Body of pancreas (tissue), 4 donors: ENCODE measurements at places on chromosomes 7 and 10.

DNA sequence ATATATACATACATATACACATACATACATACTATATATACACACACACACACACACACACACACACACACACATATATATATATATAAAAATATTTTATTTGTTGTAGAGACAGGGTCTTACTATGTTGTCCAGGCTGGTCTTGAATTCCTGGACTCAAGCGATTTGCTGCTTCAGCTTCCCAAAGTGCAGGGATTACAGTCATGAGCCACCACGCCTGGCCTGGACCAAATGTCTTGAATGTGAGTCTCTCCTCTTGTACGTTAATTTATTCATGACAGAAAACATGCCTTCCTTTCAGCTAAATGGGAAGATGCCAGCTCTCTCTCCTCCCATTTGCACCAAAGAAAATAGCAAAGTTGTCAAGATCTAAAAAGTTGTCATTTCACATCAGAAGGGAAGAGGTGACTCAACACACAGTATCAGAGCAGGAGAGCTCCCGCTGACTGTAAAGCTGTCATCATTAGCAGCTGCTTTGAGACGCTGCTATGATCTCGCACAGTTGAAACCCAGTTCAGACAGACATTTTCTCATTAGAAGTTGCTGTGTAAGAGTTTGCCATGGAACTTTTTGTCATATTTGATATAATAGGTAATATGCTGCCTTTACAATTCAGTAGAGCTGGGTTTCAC, 224.3 kb downstream of the SFMBT2 start:
- DNase-seq, result no peak

GRCh38 chr10:11604865-11605650, 6.4 kb downstream of the USP6NL start:
- no peak for DNase-seq

DNA sequence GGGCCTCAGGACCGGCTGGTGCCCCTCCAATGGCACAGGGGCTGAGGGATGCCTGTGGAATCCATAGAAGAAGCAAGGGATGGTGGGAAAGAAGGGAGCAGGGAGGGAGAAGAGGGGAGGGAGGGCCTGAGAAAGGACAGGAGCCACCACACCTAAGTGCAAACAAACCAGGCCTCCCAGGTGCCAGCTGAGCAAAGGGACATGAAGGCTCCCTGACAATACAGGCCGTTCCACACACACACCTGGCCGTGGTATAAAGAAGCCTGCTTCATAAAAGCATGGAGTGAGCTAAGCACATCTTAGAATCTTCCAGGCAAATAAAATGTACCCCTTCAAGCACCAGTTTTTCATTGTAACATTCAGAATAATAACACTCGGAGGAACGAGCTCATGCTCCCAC, 54.0 kb downstream of the OAT start:
- no peak for DNase-seq

DNA sequence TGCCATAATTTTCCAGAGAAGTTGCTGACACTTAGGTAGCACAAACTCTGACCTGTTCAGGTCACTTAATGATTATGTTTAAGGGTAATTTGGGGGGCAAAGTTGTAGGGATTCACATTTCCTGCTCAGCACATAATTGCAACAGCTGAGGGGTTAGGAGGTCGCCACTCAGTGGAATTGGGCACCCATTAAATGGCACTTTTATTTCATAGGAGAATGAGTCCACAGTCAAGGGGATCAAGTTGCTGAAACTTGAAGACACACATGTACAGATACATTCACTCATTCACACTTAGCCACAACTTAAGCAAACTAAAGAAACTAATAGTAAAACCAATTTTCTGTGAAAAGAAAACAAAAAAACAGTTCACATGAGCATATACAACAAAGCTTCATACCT, 1.5 kb downstream of the PCDH15 start:
- DNase-seq, result no peak

GRCh38 chr10:122875843-122876466, 3.4 kb downstream of the FAM24B start:
- no peak for DNase-seq

GRCh38 chr7:41097501-41097900, 605.4 kb downstream of the INHBA start:
- no peak for DNase-seq

GRCh38 chr10:117621795-117622420, 79.4 kb downstream of the EMX2 start:
- DNase-seq, result no peak

DNA sequence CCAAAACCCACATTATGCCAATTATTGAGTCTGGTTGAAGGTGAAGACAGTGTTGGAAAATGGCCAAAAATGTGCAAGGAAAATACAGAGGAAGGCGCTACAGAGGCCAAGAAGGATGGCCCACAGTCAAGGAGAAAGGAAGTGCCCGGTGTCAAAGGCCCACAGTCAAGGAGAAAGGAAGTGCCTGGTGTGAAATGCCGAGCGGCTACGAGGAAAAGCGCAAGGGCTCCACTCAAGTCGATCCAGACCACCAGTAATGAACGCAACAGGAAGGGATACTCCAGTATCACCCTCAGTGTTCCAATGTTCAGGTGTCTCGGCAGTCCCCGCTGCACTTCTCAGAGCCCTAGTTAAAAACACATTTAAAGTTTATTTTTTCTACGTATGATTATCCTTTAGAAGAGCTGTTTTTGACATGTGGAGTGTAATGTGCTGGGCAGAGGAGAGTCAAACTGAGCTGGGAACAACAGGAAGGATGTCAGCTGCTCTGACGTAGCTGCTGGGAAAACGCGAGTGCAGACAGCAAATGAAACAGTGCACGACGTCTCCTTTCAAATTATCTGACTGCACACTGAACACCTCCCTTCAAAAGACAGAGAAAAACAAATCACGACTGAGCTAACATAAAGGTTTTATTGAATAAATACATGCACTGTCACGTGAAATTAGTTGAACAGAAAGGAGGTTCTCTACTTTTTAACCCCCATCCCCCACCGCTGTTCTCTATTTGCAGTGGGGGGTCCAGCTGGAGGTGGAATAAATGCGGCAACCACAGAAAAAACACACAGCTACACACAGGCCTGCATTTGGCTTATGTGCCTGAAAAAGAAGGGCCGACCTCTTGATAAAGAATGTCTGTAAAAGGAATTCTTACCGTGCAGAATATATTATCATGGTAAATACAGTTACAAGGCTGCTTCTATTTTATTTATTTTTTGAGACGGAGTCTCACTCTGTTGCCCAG, 26.1 kb upstream of the NCAPG2 start:
- no peak for DNase-seq

- no peak for DNase-seq
Measured at GRCh38 chr7:1736484-1736817, 66.4 kb downstream of the ELFN1 start.

DNA sequence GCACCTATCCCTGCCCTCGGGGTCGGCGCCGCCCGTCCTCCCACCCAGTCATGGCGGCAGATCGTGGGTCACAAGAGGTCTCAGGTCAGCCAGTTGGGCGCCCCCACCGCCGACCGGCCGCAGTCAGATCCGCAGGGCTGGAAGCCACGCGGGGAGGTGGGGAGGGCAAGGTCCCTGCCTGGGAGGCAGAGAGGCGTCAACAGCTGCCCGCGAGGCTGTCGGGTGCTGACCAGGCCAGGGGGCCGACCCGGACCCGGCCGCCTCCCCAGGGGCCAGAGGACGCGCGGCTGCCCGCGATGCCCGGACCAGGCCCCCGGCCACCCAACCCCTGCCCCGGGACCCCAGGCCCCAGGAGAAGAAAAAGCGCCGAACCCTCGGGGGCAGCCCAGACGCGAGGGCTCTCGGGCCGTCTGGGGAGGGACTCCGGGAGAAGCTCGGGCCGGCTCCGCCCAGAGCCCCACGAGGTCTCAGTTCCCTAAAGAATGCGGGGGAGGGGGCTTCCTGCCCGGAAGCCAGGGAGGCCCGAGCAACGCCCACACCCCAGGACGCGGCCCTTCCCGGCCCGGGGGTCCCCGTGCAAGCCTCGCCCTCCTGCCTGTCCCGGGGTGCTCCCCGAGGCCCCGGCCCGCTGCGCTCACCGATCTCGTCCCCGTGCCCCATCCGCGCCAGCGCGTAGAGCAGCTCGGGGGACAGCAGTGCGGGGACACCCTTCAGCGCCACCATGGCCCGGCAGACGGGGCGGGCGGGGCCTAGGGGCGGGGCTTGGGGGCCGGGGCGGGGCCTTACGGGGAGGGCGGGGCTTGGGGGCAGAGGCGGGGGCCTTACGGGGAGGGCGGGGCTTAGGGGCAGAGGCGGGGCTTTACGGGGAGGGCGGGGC, at the start of gene FUOM:
FUOM (minus strand) TSS at position 735 of the 877 bp plus-strand sequence; CDS start at position 723, 12 bp downstream.
- DNase-seq, result peak; percentile 41

DNA sequence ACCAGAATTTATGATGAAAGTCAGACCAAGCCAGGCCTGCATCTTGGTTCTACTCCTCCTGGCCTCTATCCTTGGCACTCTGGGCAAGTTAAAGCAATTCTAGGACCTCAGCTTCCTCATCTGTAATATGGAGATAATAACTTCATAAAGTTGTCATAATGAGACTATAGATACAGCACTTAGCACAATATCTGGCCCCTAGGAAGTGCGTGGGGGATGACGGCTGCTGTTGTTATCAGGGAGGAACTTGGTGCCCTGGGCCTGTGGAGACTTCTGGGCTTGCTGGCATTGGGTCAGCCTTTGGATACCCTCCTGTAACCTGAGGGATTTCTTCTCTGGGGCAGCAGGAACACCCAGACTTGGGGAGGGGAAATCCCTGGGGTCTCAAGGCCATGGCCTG, 27.6 kb downstream of the PFKFB3 start:
- no peak for DNase-seq

DNA sequence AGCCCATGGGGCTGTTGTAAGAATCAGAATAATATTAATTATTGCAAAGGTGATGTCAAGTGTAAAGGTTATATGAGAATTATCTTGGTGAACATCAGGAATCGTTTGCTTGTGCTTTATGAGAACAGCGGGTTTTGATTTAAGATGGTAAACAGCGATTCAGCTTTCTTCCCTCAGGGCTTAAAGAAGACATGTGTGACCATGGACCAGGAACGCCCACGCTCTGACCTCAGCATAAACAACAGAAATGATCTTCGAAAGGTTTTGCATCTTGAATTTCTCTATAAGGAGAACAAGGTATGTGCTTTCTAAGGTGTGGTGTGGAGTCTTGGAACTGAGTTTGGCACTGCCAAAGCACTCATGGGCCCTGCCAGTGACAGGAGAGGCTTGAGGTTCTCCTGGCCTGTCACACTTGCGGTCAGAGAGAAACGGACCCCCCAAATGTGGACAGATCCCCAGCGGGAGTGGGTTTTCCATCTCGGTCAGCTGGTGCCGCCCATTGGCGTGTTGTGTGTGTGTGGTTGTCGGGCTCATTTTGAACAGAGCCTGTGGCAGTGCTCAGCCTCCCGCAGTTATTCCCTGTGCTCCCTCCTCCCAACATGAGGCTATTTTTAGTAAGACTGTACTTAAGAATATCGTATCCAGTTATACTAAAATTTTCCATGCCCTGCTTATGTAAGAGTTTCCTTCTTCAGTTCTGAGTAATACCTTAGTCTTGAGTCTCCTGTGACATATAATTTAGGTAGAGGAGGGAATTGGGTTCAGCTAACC, 7.2 kb downstream of the MINDY4 start:
- DNase-seq, result no peak

- no peak for DNase-seq
Measured at GRCh38 chr7:42035210-42035609, 201.8 kb downstream of the GLI3 start.

- DNase-seq, result peak; percentile 65
Measured at GRCh38 chr10:4981722-4982471, 18.7 kb downstream of the AKR1C1 start.
